Activated T-helper 17 cell treated with anti-CD3 and anti-CD28 coated beads, Interleukin-2, amount 50 U/mL, for 72 hours (primary cell): ENCODE measurements at places on chromosomes 4 and X.

DNA sequence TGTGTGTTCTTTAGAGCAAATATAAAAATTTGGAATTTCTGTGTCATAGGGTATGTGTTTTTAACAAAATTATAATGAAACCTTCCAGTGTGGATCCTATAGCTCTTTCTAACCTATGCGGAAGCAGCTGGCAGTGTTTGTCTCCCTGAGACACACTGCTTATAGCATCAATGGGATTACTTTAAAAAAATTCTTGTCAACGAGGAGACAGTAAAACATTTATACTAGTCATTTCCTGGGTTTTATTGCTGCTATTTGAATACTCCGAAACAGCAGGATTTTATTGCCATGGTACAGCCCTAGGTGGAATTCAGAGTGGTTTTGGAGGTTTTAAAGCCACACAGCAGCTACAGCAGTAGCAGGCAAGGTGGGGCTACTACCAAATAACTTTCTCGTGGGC, 145.1 kb upstream of the IL1RAPL2 start:
- ATAC-seq = no peak

- ATAC-seq = no peak
Measured at GRCh38 chr4:60611762-60612496, 588.2 kb upstream of the ADGRL3 start.

GRCh38 chrX:12309040-12309743, 170.9 kb downstream of the FRMPD4 start:
- ATAC-seq = no peak

GRCh38 chr4:183918696-183919095, 13.6 kb downstream of the STOX2 start:
- no peak for ATAC-seq

DNA sequence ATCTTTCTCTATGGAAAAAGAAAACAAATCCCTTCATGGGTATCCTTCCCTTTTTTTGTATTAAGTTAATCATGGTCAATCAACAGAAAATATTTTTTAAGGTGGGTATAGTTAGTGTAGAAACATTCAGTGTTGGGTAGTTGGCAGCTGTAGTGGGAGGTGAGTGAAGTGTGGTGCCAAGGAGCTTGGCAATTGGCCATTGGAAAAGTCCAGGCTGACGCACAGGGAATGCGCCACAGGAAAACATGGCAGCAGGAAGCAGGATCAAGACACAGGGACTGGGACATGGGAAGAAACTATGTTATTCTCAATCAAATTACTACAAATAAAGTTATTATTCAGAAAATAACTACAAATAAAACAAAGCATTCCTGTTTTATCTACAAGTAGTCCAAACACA, 20.0 kb downstream of the PALLD start:
- no peak for ATAC-seq

- ATAC-seq = no peak
Measured at GRCh38 chrX:55007656-55008055, 7.5 kb downstream of the APEX2 start.

DNA sequence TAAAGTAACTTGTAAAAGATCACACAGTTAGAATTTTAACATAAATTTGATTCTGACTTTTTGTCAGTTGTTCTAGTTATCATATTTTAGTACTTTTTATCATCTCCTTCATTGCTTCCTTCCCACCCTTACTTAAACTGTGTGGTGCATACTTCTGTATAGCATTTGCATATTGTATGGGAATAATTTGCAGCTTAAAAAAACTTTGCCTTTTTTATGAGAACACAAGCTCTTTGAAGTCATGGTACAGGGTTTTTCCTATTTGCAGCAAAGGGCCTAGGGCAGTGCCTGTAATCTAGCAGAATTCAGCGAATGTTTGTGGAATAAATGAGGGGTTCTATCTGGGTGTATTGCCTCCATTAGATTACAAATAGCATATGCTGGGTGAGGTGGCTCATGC, 41.6 kb downstream of the SYNPO2 start:
- no peak for ATAC-seq

GRCh38 chr4:147829401-147830101, 97.7 kb downstream of the ARHGAP10 start:
- no peak for ATAC-seq
